Stimulated activated CD8-positive, alpha-beta memory T cell treated with anti-CD3 and anti-CD28 coated beads, Interleukin-4, amount 100 ng/mL, for 24 hours (primary cell): ENCODE measurements at places on chromosomes 3 and 15.

DNA sequence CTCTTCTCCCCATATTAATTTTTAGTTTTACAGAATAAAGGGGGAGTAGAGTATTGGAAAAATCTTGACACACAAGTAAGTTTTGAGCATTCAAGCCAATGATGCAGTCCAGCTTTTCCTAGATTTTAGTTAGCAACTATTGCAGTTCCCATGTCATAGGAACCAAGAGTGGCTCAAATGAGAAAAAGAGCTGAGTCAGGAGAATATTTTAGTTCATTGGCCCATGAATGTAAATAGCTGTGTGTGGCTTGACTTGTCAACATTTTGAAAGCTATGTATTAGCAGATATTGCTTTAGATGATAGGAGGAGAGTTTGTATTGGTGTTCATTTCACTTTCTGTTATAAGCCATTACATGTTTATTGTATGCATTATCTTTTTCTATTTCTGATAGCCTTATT lies 853.7 kb downstream of the PLOD2 start:
- no peak for DNase-seq

DNA sequence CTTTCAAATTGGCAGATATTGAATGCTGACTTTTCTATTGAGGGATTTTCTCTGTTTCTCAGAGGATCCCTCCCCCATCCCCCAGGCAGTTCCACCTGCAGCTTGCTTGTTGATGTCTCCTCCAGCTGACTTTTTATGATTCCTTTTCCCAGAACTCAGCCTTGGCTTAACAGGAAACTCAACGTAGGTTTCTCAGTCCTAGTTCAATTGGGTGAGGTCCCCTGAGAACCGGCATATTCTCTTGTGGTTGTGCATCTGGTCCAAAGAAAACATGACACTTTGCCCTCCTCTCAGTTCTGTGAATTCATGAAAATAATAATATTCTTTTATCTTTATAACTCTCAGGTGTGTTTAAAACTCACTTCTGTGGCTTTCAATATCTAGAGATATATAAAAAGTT lies 1222.1 kb downstream of the OTOL1 start:
- no peak for DNase-seq

DNA sequence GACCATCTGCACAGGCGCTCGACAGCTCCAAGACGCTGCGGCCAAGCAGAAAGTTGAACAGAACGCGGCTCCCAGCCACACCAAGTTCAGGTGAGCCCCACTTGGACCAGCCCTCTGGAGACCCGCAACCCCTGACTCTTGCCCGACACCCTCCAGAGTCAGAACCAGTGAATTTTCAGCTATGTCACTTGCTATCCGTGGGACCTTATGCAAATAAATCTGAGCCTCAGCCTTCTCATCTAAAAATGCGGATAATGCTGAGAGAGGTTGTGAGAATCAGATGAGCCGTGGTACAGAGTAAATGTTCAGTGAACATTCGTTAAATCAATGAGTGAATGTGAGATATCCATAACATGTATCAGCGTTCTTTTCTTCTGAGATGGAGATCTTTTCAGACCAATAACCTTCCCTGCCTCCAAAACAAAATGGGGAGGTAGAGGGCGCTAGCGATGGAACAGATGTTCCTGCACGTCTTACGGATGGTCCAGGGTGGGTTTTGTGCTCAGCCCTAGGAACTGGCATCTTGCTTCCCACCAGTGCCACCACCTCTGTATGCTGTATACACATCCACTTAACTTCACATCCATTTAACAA lies 524 bp downstream of the MRPS11 start:
- DNase-seq: no peak

DNA sequence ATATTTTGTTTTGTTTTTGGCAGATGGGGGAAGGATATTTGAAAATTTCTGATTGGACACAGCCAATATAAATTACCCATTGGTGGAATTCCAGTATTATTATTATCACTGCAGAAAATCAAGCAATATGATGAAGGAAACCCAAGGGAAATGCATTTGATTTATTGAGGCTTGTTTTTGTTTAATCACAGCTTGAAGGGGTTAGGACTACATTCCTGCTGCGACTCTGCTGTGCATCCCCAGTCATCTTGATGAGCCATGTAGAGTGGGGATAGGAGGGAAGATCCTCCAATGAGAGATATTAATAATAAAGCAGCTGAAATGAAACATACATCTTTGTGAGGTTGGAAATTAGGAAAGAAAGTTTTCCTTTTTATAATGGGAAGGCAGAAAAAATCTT lies 208.6 kb downstream of the GAP43 start:
- no peak for DNase-seq

GRCh38 chr15:83014205-83014653 lies 2.8 kb upstream of the C15orf40 start:
- no peak for DNase-seq

DNA sequence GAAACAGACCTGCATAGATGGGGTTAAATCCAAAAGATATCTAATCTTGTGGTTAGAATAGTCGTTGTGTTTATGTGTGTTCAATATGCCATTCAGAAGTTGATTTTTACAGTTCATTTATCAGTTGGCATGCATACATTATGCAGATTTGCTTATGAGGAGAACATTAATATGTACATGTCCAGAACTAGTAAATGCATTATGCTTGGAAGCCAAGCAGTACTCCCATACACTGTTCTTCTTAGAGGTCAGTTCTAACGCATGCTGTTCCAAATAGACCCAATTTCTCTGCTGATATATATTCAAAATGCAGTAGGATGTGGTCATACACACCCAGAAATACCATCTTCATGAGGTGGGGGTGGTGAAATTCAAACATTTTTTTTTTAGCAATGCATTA lies 956 bp downstream of the FGF12 start:
- no peak for DNase-seq

- DNase-seq: no peak
These were observed 267.2 kb downstream of the GABRG3 start for GRCh38 chr15:27238209-27238608.

DNA sequence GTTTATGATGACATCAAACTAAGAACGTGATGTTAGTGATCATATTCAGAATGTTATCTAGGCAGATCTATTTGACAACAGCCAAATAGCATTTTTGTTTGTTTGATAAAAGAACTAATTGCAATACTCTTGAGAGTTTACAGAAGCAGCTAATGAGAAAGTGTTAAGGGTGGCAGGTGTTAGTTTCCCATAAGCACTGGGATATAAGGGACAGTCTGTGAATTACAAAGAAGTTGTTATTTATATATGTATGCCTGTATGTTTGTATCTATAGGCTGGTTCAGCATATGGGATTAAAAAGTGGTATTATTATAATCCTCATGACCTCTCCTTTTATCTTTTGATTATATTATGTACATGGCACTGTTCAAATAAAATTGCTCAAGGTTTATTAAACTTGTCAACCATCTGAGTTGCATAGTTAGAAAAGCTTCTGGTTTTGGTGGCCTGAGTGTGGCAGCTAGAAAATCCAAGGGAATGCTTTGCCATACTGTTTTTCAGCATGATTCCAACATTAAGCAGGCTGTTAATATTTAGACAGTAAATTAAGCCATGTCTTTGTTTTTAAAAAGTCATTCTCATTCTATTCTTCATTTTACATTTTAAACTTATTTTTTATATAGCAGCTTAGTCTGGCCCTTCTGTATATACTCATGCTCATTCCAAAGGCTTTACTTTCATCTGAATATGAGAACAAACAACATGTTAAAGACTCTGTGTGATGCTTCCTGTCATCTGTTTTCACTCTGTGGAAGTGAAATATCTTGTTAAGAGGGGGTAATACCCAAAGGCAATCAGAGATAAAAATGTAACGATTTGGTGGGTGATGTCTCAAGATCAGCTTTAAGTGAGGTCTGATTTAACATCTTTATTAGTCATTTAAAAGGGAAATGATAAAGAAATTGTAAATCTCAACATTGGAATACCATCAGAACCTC lies 13.1 kb downstream of the ROBO2 start:
- no peak for DNase-seq

DNA sequence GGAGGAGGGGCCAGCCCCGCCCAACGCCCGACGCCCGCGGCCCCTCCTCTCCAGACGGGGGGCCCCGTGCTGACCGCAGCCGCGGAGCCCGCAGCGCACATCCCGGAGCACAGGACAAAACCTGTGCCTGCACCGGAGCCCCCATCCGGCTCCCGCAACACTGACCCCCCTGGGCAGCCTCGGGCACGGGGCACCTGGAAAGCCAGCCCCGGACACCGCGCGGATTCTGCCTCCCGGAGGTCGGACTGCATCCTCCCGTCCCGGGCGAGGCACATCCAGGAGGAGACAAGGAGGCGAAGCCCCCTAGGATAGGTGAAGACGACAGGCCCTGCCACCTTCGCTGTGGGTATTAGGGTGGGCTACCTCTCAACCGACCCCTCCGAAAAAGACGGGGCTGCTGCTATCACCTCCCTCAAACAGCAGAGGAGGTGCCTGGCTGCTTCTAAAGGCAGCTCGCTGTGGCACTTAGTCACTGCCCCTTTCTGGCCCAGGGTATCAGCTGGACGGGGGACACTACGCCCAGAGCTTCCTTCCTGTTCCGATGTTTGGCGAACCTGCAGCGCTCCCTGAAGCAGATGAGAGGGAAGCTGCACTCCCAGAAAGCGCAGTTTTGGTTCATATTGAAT lies 10.6 kb downstream of the XXYLT1 start:
- DNase-seq: no peak

DNA sequence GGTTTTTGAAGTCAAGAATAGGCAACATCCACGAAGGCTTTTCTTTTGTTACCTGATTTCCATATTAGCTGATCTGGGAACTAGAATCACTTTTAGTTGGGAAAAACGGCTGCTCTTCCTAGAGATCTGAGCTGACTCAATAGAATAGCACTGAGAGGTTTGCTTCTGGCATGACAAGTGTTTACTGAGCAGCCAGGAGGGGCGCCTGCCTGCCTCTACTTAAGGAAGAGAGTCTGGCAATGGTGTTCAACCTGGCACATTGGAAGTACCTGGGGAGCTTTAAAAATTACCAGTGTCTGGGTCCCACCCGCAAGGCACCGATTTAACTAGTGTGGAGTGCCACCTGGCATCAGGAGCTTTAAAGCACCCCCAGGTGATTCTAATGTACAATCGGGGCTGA lies 34.4 kb downstream of the FAM43A start:
- DNase-seq: no peak
